Stimulated activated CD8-positive, alpha-beta memory T cell treated with anti-CD3 and anti-CD28 coated beads, Interleukin-15, amount 100 ng/mL, for 4 hours (primary cell): ENCODE measurements at places on chromosomes 2 and 18.

DNA sequence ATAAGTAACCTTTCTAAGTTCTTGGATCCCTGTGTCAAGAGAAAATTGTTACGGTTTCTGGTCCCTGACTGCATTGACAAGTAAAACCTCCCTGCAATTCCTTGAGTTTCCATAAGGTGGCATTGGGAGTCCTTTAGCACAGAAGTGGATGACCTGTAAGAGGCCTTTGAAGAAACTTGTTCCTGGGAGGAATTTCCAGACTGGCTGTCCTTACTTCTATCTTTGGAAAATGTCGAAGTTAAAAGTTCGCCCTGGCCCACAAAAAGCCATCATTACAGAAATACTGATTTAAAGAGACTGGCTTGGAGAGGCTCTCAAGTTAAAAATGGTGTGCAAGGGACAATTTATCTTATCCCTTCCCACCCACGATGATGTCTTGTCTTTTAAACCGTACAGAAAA is 218.4 kb downstream of the CDH20 start:
- DNase-seq = no peak

DNA sequence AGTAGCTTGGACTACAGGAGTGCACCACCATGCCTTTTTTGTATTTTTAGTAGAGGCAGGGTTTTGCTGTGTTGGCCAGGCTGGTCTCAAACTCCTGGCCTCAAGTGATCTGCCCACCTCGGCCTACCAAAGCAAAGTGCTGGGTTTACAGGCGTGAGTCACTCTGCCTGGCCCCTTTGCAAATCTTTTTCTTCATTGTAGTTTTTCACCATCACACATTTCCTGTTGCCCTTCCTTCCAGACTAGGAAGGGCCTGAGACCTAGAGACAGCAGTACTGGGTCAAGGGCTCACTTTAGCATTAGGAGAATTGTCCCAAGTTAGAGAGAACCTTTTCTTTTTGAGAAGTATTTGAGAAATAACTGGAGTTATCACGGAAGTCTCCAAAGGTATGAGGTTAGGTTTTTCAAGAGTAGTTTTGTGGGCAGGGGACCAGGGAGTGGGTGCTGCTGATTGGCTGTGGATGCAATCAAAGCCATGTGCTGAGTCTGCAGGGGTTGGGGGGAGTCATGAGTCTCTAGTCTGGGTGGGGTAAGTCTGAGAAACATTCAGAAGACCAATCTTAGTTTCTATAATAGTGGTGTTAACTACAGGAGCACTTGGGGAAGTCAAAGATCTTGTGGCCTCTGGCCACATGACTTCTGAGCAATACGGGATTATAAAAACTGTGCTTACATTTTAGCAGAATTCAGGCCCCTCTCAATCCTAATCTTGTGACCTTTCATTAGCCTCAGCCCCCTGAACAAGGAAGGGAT is 23.7 kb downstream of the B3GNT2 start:
- DNase-seq = no peak

DNA sequence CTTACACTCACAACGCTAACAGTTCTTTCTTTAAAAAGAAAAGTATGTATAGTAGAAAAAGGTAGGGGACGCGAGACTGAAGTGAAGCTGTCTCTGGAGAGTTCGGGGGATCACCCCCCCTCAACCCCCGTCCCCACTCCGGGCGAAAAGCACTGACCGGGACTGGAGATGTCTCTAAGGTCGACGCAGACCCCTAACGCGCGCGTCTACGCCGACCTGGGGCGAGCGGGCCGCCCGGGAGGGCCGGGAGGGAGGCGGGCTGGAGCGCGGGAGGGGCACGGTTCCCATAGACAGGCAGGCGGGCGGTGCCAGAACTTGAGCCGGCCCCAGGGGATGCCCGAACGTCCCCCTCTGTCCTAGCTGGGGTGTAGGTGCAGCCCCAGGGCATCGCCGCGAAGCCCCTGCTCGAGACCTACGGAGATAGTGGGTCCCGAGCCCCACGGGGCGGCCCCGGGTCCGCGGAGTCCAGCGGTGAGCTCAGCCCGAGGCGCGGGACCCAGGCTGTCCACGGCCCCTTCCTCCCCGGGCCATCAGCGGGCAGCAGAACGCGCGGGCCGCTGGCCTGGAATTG is 82.2 kb downstream of the CHRNA1 start:
- DNase-seq = peak; percentile 21

DNA sequence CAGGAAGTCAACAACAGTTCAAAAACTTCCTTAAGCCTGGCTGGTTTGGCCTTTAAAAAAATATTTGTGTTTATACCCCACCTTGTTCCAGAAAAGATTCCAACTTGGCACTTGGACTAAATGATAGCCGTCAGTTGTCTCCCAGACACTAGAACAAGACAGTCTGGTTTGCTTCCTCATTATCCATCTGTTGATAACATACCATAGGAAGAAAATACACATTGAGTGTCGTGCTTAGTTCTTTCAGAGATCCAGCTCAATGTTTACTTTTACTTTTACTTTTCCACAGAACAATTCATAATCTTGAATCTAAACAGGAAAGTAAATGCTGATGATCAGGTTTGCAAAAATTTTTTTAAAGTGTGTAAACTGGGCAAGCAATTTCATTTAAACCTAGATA is 2.4 kb upstream of the VPS54 start:
- no peak for DNase-seq

DNA sequence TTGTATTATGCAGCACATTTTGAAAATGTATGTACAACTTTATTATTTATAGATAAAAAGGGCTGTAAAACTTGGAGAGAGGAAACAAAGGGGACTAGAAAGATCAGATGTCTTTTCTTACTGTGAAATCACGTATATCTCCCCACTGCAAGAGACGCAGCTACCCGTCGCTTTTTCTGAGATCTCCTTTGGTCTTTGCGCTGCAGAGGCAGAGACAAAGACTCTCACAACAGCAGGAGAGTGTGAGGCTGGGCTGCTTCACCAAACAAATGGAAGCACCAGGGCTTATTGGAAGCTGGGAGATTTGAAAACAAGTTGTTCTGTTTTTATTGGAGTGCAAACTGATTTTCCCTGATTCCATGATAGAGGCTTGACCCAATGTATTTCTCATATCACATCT is 129.0 kb upstream of the PARD3B start:
- DNase-seq = no peak
